Activated naive CD4-positive, alpha-beta T cell treated with anti-CD3 and anti-CD28 coated beads, Interleukin-2, amount 10 ng/mL, durations not matched to agents 5 hours and 36 hours (primary cell): ENCODE measurements at places on chromosomes 2 and 18. TPM values are rescaled to one million over a fixed set of nuclear protein-coding genes. Genes with fewer than 3 reads are reported as not detected.

Gene TWIST2
- not detected for total RNA-seq

Gene TMEM37
- not detected for total RNA-seq

Gene PSD4
- total RNA-seq = 287 TPM

Gene EMILIN2
- total RNA-seq = 35.2 TPM

Gene ITGA4
- total RNA-seq = 207 TPM

Gene LOXHD1
- total RNA-seq = 0.02 TPM

Gene SLC40A1
- total RNA-seq = 9.6 TPM

Gene PGAP1
- 44.2 TPM for total RNA-seq

Gene CNRIP1
- not detected for total RNA-seq

Gene TUBA3E
- total RNA-seq = not detected

Gene CASP10
- 58.9 TPM for total RNA-seq

Gene CCDC148
- total RNA-seq = not detected

Gene TDRD15
- total RNA-seq = not detected

Gene VWA3B
- total RNA-seq = not detected

Gene ITM2C
- total RNA-seq = 12.2 TPM

Gene CNTNAP5
- total RNA-seq = not detected

Gene TMEM247
- total RNA-seq = not detected

Gene GALR1
- total RNA-seq = not detected

Gene DNAH6
- total RNA-seq = 0.12 TPM

Gene DTNA
- not detected for total RNA-seq

Gene EFR3B
- not detected for total RNA-seq

Gene WNT6
- not detected for total RNA-seq

Gene ITPRIPL1
- total RNA-seq = 28.9 TPM

Gene KATNAL2
- 0.82 TPM for total RNA-seq

Gene CAPN14
- total RNA-seq = 0.18 TPM

Gene SERPINB10
- total RNA-seq = not detected
